ENCODE measurements at places on chromosomes 4 and X.

GRCh38 chr4:155914782-155915181, 11.3 kb downstream of the TDO2 start:
- no peak for DNase-seq

GRCh38 chr4:13306356-13306755, 177.8 kb downstream of the RAB28 start:
- no peak for DNase-seq

GRCh38 chr4:22897520-22898108, 204.9 kb downstream of the GBA3 start:
- peak; percentile 25 for DNase-seq

DNA sequence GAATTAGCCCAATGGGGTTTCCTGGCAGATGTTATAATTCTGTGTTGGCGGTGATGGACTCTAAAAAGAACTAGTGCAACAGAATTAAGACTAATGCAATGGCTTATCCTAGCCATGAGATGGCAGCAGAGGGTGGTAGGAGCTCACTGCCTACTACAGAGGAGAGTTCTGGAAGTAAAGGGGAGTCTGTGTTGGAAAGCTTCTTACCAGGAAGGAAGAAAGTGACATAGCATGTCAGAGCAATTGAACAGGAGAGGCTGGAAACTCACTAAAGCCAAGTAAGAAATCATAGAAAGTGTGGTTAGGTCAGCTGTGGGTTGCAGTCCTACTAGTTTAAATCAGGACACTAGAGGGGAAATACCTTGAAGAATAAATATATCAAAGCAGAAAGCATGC, 6.3 kb upstream of the TRPC5OS start:
- DNase-seq = no peak

DNA sequence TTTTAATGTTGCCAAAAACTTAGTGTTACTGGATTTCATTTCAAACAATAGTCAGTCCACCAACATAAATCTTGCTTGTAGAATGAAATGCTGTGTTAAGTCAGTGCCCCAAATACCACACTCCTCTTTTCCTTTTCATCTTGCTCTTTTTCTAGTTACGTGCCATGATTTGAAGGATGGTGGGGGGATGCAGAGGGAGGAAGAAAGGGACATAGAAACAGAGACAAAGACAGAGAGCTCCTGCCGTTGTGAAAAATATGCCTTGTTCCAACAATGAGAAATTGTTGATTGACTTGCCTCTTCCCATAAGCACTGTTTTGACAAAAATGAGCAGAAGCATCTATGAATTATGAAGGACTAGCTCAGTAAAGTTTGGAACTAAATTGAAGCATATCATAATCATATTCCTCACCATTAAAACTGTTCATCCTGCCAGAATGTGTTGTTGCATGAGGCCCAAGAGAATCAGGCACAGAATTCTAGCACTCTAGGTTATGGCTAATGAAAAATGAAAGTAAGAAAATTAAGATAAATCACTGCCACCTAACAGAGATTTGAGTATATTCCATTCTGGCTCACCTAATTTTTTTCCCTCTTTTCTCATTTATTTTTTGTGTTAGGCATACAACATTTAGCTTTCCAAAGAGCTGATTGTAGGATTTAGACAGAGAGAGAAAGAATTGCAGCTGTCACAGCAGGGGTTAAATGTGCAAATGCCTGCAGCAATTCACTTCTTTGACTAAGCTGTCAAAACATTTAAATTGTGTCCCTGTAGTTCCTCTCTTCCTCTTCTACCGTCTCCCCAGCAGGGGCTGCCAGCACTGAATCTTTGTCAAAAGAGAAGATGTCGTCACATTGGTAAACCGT, 111.6 kb upstream of the PTPN13 start:
- no peak for DNase-seq

GRCh38 chr4:44848466-44848865, 122.1 kb upstream of the GNPDA2 start:
- no peak for DNase-seq

- DNase-seq = no peak
Measured at GRCh38 chrX:105696870-105697269, 125.5 kb upstream of the NRK start.

DNA sequence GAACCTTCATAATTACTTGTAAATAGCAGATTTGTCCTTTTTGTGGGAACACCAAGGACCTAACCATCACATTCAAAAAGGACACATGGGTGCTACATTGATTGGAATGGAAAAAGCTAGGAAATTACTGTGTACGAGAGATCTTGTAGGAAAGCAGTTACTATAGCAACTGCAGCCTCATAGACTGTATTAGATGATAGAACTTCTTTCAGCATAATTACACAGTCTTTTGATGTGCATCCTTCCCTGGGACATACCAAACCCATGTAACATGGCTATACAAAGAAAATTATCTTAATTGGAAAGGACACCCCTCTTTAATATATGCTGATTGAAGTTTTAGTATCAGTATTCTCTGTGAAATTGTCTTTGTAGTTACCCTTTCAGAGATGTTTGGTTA, 130.7 kb upstream of the CTSO start:
- no peak for DNase-seq

DNA sequence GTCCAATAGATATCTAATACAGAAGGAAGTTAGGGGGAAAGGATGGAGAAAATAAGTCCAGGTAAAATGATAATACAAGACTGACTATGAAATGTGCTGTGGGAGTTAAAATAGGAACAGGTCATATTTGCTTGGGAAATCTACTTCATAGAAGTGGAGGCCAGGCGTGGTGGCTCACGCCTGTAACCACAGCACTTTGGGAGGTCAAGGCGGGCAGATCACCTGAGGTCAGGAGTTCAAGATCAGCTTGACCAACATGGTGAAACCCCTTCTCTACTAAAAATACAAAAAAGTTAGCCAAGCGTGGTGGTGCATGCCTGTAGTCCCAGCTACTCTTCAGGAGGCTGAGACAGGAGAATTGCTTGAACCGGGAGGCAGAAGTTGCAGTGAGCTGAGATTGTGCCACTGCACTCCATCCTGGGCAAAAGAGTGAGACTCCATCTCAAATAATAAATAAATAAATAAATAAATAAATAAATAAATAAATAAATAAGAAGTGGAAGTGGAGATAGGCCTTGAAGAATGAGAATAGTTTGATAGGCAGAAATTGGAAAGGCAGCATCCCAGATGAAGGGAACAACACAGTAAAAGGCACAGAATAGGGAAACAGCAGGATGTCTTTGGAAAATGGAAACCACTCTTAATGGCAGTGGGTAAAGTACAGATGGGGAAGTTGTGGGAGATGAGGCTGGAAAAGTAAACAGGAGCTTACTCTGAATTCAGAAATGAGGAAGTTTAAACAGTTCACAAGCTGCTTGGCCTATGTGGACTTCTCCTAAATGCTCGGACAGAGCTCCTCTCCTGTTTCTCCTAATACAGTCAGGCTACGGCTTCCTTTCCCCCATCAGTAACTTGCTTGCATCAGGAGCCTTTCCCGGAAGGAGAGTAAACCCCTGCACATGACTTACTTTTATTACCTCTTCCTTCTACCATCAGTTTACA, 15.1 kb upstream of the GK start:
- no peak for DNase-seq

- DNase-seq = no peak
Measured at GRCh38 chr4:177191586-177191985, 118.1 kb upstream of the NEIL3 start.

GRCh38 chr4:169621731-169622492, 1.5 kb downstream of the CLCN3 start:
- DNase-seq = peak; percentile 27

- DNase-seq = no peak
Measured at GRCh38 chr4:156313497-156313896, 359.8 kb upstream of the CTSO start.

GRCh38 chrX:70046978-70047377, 2.8 kb downstream of the AWAT2 start:
- no peak for DNase-seq

- DNase-seq = no peak
Measured at GRCh38 chr4:5968246-5968645, 50.0 kb downstream of the C4orf50 start.

DNA sequence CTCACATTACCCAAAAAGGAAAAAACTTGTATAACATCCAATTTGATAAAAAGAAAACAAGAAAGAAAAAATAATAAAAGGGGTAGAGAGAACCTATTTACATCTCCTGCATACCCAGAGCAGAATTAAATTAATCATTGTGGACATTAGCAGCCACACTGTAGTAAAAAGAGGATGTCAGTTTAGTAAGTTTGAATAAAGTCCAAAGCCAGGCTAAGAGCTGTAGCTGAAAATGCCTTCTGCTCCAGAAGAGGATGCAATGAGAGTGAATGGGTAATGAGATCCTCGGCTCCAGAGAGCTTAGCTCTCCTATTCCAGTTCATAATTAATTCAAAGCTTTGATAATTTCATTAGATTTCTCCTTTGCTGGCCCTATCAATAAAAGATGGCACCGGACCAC, 78.2 kb downstream of the SLC10A7 start:
- no peak for DNase-seq

DNA sequence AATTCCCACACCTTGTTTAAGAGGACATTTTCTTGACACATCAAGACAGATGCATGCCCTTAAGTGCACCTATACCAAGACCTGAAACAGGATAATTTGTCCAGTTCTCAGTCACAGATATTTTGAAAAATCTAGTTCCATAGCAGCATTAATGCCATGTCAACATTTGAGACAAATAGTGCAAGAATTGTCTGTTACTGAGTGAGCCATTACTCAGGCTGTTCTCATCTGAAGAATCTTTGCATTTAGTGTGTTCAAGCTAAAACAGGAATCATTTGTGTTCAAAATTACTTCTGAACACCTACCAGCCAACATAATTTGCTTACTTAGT, 354.9 kb downstream of the KCNIP4 start:
- DNase-seq = no peak

GRCh38 chrX:20968996-20969395, 405.2 kb upstream of the CNKSR2 start:
- no peak for DNase-seq

GRCh38 chrX:110755611-110756010, 40.0 kb downstream of the CHRDL1 start:
- DNase-seq = no peak

DNA sequence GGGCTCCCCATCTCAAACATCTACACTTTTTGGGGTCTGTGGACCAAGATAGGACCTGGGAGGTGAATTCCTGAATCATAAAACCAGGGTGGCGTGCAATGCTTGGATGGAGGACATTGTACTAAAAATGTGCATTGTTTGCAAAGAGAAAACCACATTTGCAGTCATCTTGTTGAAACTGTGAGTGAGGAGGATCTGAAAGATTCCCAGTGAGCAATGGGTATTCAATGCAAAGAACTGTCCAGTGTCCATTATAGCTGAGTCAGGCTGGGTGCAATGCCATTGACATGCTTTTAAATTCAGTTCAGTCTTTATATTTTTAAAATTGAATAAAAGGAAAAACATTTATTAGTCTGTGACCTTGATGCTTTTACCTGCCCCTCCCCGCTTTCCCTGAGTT, 215.7 kb downstream of the STK32B start:
- DNase-seq = no peak

DNA sequence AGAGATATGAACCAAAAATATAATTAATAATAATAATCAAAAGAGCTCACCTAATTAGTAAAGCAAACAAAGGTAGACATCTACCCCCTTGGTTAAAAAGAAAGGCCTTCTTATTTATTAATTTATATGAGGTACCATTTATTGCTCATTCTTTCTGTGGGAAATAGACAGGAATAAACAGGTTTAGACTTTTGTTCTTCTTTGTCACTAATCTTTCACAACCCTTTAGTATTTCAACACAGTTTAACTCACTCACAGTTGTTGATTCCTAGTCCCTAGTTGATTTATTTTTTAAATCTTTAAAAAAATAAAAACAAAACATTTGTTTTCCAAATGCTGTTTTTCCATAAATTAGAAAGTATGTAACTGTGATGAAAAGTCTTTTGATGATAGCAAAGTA, 5.6 kb downstream of the PPARGC1A start:
- DNase-seq = no peak

DNA sequence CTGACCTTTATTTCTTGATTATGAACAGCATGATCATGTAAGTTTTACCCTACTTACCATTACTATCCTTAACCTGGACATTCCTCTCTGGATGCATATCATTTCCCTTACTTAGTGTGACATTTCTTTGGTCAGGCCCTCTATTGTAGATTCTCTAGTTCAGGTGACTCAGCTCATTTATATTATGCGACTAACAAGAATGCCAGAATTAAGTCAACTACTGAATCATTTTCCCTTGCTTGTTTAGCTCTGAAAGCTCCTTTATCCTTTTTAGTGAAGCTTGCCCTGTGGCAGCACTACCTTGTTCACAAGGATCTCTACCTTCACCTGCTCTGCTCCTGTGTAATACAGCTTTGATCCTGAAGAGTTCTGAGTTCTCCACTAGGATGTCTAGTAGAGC, 15.1 kb upstream of the UGT2B17 start:
- no peak for DNase-seq

- no peak for DNase-seq
Measured at GRCh38 chr4:105236202-105236915, 89.7 kb downstream of the TET2 start.

DNA sequence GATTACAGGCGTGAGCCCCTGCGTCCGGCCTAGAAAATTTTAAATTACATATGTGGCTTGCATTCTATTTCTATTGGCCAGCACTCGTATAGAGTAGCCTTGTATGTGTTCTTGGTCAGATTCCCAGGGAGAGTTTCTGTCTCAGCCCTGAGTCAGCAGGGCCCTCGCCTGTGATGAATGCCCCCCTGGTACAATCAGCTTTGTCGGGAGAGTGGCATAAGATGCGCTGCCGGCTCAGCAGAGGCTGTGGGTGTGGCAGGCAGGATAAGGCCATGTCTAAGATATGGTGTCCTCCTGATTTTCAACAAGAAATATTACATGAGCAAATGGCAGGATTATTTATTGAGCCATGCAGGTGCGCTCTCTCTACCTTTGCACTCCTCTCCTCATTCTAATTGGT, 1.6 kb upstream of the REELD1 start:
- DNase-seq = no peak

- no peak for DNase-seq
Measured at GRCh38 chr4:162350331-162350730, 186.5 kb upstream of the FSTL5 start.

DNA sequence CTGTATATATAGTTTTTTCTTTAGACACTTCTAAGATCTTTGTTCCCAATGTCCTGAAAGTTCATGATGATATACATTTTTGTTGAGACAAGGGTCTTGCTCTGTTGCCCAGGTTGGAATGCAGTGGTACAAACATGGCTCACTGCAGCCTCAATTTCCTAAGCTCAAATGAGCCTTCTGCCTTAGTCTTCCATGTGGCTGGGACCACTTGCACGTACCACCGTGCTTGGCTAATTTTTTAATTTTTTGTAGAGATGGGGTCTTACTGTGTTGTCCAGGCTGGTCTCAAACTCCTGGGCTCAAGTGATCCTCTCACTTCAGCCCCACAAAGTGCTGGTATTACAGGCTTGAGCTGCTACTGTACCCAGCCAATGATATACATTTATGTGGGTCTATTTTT, 132.9 kb upstream of the BCOR start:
- no peak for DNase-seq

DNA sequence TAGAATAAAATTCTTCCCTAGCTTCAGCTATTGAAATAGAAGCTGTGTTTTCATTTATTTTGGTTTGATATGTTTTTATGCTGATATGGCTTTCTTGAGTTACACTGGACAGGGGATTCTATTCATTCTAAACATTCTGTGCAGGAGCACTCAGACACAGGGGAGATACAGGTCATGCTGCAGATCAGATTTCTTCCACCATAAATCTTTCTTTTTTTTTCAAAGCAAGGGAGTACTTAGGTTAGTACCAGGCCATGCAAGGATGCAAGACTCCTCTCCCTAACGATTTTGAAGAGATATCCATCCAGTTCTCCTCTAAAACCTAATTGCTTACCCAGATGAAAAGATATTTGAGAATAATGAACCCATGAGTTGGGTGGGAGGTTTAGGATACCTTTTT, 21.4 kb downstream of the ETDC start:
- no peak for DNase-seq

Measured in stimulated activated CD4-positive, alpha-beta T cell treated with anti-CD3 and anti-CD28 coated beads, Interleukin-2, amount 100 ng/mL, for 24 hours (primary cell).